ENCODE measurements at places on chromosomes 4 and X. TPM values are rescaled to one million over a fixed set of nuclear protein-coding genes. Genes with fewer than 3 reads are reported as not detected.
A peak's percentile ranks its signal among the peaks of the same experiment; 100 is the strongest.

Gene MMRN1
- not detected for total RNA-seq

DNA sequence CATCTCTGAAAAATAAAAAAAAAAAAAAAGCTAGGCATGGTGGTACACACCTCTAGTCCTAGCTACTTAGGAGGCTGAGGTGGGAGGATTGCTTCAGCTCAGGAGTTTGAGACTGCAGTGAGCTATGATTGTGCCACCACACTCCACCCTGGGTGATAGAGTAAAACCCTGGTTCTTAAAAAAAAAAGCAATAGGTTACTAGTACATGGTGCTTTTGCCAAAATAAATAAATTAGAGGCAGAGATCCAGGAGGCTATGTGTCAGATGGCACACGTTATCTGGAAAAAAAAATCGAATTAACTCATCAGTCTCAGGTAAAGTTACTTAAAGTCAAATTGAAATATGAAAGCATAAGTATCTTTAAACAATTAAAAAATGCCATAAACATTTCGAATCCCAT, 94.3 kb downstream of the VCX3A start:
- DNase-seq, result no peak

GRCh38 chr4:168878623-168879022, 131.4 kb downstream of the CBR4 start:
- no peak for DNase-seq

DNA sequence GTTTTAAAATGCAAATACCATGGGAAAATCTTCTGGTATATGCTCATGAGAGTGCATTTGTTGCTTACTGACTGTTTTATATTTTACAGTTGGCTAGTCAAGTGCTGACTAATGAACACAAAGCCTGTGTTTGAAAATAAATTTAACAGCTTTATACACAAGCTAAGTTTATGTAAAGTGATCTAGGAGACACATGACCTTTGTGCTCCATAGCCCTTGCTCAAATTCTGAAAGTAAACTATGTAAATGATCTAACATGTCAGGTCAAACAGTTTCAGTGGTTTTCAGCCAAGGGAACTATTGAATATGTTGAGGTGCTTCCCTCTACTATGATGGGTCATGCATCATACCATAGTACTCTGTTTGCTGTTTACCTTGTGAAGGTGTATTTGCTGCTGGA, 36.7 kb downstream of the DIAPH2 start:
- DNase-seq, result no peak

Gene STATH
- total RNA-seq, result not detected

GRCh38 chr4:124974152-124974551, 261.6 kb upstream of the ANKRD50 start:
- no peak for DNase-seq

DNA sequence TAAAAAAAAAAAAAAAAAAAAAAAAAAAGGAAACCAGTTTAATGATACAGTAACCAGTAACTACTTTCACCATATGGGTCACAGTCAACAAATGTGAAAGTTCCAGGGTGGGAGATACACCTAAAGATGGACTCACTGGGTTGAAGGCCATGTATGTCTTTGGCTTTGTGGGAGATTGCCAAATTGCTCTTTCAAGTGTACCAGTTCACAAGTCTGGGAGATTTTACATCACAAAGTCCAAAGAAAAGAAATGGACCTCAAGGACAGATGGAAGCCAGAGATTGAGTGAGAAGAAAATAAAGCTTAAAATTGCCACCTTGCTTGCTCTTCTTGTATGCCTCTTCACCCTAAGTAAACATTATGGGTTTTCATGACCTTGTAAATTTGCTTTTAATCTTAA, 65.3 kb downstream of the NHS start:
- peak; percentile 16 for DNase-seq

- DNase-seq, result peak; percentile 3
Observed at GRCh38 chr4:143186212-143186611, 1.5 kb downstream of the USP38 start.

DNA sequence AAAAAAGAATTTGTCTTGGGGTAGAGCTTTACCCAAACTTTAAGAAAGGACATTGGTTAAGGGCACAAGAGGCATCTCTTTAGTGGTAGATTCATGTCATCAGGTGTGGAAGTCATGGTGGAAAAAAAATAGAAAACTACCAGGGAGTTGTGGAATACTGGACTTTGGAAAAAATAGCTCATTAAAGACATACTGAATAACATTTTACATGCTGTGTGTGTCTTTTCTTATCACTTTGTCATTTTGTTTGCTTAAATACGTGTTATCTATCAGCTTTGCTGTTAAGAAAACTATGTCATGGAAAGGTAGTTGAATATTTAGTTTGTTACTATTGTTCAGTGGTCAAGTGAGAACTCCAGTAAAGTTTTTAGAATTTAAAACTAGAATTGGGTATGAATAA, 147.0 kb downstream of the CCSER1 start:
- no peak for DNase-seq

Gene DKK2
- 5.1 TPM for total RNA-seq

DNA sequence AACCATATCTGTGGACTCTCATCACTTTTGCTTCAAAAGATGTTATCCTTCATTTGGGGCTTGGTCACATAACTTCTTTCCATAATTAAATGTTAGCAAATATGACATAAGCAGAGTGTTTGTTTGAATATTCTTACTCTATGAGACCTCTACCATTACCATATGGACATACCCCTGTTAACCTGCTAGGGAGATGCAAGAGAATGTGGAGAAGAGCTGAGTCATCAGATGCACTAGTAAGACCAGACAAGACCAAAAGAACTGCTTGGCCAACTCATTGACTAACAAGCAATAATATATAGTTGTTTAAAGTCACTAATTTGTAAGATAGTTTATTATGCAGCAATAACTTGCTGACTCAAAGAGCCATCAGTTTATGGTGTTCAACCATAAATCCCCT, 652.9 kb downstream of the SMARCA1 start:
- no peak for DNase-seq

Gene LARP7
- 29.8 TPM for total RNA-seq

Gene ANK2
- 7.0 TPM for total RNA-seq

GRCh38 chr4:150381036-150381435, 200.9 kb upstream of the MAB21L2 start:
- no peak for DNase-seq

- no peak for DNase-seq
Observed at GRCh38 chr4:2395038-2395437, 23.4 kb downstream of the ZFYVE28 start.

DNA sequence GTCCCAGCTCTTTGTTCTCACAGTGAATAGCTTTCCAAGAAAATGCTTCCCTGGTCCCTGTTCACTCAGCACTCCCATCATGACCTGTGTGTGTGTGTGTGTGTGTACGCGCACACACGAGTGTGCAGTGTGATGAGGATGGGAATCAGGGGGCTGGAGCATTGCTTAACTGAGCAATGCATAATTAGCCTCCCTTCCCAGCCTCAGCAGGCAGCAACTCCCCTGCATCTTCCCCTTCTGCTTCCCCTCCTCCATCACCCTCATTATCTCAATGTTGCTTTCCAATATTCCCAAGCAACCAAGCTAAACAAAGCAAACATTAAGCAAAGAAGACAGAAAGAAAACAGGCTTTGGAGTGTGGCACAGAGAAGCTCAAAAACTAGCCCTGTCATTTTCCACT, 137.0 kb downstream of the RBM47 start:
- DNase-seq, result peak; percentile 11

Gene BST1
- total RNA-seq, result 21.2 TPM

- DNase-seq, result no peak
Observed at GRCh38 chr4:174626342-174627008, 104.2 kb upstream of the HPGD start.

DNA sequence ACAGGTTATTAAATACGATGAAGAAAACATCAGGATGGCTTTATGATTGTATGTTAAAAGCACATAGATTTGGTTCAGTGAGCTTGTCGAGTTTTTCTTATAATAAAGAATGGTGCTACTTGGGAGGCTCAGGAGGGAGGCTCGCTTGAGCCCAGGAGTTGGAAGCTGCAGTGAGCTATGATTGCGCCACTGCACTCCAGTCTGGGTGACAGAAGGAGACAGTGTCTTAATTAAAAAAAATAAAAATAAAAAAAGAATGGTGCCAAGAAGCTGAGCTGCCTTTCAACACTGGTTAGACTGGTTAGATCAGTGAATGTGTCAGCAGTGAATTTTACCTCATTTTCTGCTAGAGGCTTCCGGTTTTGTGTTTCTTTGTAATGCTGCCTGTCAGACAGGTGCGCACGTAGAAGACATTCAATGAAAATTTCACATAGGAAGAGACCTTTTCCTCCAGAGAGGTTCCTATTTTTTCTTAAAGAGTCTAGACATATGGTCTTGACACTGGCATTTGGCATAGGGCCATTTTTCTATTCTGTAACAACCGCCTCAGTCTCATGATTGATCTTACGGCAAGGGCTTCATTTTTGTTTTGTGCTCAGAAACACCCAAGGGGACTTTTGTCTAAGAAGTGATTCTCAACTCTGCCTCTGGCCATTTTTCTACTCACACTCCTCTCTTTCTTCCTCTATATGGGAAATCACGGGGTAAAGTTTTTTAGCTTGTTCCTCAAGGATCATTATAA, 15.0 kb upstream of the ARSF start:
- no peak for DNase-seq

GRCh38 chrX:13741695-13742094, 7.1 kb downstream of the OFD1 start:
- DNase-seq, result no peak

GRCh38 chr4:141609243-141609642, 27.1 kb upstream of the IL15 start:
- no peak for DNase-seq

DNA sequence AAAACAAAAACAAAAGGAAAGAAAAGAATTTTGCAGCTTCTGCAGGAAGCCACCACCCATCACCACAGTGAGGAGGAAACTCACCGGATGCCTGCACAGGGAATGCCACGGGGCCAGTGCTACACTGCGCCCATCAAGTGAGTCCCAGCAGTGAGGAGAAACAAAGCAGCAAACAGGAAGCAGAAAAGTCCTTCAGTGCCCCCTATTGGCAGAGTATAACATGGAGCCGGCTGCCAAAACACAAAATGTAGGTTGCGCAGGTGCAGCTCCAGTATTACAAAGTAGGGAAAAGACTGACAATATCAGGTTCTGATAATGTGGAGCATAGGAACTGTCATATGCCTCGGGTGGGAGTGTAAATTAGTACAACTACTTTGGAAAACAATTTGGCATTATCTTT, 23.3 kb upstream of the SCML2 start:
- peak; percentile 19 for DNase-seq

- DNase-seq, result peak; percentile 75
Observed at GRCh38 chrX:49041744-49042580, 1.2 kb downstream of the TFE3 start.

DNA sequence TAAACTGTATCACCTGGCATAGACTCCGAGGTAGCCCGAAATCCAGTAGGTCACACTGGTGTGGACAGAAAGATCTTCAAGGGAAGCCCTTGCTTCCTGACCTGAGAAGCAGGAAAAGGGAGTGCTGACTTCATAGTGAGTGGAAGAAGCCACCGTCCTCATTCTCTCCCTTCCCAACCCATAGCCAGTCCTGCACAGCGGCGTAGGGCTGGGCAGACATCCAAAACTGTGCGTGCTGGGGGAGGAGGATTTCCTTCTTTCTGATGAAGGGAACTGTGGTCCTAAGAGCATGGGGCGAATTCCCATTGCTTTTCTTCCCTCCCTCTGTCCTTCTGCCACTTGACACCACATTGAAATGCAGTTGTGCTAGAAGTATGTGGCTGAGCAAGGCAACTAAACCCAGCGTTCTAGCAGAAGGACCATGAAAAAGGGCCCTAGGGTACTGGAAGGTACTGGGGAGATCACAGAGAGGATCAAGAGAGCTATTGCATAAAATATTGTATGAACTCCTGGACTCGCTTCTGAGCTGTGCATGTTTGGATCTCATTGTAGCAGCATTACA, 66.9 kb downstream of the STOX2 start:
- DNase-seq, result no peak

DNA sequence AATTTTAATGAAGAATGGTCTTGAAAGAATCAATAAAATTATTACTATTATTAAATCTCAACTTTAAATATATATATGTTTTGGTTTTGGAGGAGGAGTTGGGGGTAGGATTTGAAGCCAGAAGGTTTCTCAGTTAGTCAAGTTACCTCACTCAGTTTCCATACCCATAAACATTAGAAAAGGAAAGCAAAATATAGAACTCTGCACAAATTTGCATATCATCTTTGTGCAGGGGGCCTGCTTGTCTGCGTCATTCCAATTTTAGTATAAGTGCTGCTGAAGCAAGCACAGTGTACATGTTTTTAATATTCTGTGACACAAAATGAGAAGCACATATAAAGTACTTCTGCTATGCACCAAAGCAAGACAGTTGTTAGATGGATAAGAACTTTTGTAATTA, 47.5 kb upstream of the SCRG1 start:
- DNase-seq, result no peak

GRCh38 chrX:20711366-20711765, 444.7 kb upstream of the RPS6KA3 start:
- DNase-seq, result no peak

Gene GJB1
- not detected for total RNA-seq

GRCh38 chr4:146029939-146030710, 91.5 kb upstream of the ZNF827 start:
- DNase-seq, result peak; percentile 9

Gene ATP1B4
- not detected for total RNA-seq

Gene F8A2
- total RNA-seq, result not detected

Gene TCEAL7
- total RNA-seq, result not detected

DNA sequence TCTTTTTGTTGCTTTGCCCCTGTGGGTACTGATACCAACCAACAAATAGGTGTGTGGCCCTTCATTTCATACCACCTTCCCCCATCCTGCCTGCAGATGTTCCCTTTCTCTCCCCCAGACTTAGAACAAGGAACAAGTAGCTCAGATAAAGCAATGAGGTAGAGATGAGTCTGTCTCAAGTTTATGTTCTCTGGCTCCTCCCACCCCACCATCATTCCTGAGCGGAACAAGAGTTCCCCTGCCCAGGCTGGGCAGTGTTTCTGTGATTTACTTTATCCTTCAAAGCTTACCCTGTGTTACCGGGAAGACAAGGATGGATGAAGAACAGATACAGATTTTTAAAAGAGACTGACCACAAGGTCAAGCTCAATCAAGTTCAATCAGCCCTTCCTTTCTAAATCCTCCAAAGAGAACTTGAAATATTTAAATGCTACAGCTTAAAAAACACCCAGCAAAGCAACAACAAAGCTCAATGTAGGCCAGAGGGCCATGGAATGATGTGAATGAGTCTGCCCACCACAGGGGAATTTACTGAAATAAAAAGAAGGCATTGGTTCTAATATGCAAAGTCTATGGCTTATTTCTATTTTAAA, 80.1 kb upstream of the UCP1 start:
- DNase-seq, result no peak

GRCh38 chrX:67545036-67545821, 1.4 kb downstream of the AR start:
- peak; percentile 92 for DNase-seq

- no peak for DNase-seq
Observed at GRCh38 chr4:122636697-122637096, 15.8 kb upstream of the IL21 start.

- no peak for DNase-seq
Observed at GRCh38 chrX:54825716-54826438, 18.3 kb downstream of the MAGED2 start.

DNA sequence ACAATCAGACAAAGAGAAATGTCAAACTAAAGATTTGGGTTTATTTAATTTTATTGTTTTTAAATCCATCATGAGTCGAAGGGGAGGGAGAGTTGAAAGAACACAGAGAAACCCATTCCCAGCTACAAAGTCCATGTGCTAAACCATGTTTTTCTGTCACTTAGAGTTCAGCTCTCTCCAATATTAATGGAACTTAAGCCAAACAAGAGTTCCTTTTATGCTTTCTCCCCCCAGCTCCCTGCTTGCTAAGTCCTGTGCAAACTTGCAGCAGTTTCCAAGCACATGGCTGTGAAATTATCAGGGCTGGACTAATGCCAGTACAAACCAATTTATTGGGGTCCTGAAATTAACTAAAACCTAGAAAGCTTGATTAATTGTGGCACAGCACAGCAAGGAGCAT, 9.7 kb upstream of the CHRDL1 start:
- no peak for DNase-seq
